ENCODE measurements at places on chromosomes 6 and 20.

GRCh38 chr20:3743251-3743650 is 10.8 kb downstream of the HSPA12B start:
- no peak for DNase-seq

DNA sequence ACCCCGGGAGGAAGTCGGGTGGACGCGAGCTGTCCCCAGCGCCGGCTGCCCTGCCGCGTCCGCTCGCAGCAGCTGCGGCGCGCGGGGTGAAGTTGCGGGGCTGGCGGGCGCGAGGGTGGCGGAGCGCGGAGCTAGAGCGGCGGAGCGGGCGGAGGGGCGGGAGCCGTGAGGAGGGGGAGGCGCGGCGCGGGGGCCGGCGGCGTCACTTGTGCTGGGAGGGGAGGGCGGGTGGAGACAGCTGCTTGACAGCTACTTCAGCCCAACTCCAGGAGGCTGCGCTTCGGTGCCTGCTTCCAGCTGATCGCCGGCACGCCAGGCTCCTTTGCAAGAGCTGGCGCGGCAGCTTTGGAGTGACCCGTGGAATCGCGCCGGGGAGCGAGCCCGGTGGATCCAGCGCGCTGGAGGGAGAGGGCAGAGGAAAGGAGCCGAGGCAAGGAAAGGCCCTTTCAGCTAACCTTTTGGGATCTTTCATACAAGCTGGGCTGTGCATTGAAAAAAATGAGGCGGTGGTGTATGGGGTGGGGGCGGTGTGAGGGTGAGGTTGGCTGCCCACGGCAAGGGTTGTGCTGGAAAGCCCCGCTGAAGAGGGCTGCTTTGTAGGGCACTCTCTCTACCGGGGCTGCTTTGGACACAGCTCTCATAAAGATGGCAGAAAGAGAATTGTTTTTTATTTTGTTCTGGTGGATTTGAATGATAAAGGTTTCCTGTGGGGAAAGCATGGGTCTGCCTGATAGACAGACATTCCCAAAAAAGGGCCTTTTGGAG is 24.6 kb downstream of the RIPOR2 start:
- peak; percentile 87 for DNase-seq

GRCh38 chr20:32636821-32637220 is 36.9 kb downstream of the C20orf203 start:
- DNase-seq = no peak

- DNase-seq = no peak
Measured at GRCh38 chr6:128284128-128284527, 236.3 kb downstream of the PTPRK start.

DNA sequence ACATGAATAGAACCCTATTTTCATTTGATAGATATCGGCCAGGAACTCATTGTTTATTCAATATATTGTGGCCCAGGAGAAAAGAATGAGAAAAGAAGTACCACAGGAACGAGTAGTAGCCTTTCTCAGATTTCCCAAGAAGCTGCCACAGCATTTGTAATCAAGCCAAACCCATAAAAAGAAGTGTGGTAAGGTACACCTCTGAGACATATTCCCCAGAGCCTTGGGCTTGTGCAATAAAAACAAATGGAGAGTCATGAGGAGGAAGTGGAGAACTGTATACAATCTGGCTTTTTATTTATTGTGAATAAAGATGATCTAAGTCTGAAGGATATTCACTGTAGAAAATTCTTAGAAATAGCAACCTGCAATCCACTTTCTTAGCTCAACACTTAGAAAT is 36.7 kb downstream of the KIF6 start:
- DNase-seq = no peak

DNA sequence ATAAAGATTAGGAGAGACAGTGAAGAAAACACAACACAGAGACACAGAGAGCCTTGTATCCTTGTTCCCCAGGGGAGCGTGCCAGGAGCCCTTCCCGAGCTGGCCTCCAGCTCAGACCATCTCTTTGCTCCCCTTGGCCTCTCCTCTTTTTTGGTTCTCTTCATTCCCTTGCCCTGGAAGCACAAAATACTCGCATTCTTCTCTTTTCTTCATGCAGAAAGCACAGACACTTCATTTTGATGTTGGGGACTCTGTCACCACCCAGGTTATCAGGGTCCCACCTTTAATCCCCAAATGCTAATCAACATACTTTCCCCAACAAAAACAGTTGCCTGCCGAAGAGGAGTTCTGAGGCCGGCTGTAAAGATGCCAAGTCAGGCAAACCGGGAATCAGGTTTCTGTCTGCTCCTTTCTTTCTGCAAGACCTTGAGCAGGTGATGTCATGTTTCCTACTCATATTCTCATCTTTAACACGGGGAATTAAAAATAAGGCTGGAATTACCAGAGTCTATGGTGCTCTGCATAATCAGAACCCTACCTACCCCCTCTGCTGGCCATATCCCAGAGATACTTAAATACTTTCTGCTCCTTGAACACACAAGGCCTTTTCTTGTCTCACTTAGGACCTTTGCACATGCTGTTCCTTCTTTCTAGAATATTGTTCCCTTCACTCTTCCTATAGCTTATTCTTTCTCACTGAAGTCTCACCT is 21.7 kb downstream of the TGM6 start:
- no peak for DNase-seq

All from glutamatergic neuron (in vitro differentiated cells).